ENCODE measurements at places on chromosomes 11 and 22.

GRCh38 chr11:130434521-130435223 is 6.3 kb upstream of the ADAMTS8 start:
- peak; percentile 78 for DNase-seq

DNA sequence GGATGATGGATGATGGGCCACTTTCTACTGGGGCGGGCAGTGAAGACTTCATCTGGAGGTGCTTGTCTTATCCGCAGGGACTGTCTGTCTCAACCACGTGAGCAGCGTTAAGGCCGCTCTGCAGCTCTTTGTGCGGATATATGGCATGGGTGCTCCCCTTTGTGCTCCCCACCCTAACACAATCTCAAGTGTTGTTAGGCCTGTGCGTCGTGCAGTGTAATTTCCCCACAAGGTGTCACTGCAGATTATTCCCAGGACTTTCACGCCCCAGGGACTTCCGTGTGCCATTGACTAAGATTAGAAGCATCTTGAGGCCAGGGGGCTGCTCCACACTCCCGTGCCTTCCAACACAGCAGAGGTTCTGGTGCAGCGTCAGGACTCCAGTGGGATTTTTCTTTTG is 65.3 kb downstream of the TBC1D22A start:
- DNase-seq = no peak

DNA sequence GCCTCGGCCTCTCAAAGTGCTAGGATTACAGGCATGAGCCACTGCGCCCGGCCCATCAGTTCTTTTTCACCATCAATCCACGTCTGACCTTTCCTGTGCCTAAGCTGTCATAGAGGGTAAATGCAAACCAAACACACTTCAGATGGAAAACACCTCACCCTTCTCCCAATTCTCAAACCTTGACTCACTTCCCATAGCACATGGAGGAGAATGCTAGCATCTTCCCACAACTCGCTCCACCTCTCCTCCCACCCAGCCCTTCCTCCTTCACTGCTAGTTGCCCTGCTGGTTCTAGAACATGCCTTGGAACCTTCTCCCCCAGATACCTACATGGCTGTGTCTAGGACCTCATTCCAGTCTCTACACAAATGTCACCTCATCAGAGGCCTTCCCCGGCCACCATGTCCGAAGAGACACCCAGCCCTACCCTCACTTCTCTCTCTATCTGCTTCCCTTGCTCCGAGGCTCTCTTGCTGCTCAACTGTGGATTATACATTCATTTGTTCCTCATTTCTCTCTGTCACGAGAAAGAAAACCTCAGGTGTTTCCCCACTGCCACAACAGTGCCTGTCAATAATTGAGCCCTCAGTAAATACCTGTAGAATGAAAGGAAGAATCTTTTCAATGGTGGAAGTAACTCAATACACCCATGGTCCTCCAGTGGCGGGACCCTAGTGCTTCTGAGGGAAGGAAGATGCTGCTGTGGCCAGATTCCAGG is 21.3 kb upstream of the NCF4 start:
- DNase-seq = no peak

DNA sequence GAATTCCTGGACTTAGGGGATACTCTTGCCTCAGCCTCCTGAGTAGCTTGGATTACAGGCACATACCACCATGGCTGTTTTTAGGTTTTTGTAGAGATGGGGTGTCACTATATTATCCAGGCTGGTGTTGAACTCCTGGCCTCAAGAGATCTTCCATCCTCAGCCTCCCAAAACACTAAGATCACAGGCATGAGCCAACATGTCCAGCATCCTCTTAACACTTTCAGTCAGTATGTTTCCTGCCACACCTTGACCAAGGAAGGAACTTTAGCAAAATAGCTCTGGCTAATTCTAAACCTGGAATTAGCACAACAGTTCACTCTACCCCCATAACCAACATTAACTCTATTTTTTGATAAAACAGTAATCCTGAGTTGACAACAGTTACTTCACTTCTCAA is 27.2 kb upstream of the DNAJB7 start:
- DNase-seq = no peak

DNA sequence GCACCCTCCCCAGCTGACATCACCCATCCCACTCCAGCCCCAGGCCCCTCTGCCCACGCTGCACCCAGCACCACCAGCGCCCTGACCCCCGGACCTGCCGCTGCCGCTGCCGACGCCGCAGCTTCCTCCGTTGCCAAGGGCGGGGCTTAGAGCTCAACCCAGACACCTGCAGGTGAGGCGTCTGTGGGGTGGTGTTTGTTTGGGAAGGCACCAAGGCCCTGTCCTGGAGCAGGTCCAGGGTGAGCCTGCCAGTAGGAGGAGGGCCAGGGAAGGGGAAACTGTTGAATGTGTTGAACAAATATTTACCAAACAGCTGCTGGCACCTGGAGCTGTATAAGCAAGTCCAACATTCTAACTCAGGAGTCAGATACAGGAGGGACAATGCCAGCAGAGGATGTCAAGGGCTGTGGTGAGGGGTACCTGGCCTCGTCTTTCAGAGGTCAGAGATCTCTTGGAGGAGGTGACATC is 3.1 kb downstream of the VEGFB start:
- DNase-seq = no peak

GRCh38 chr11:73629907-73630306 is 16.5 kb upstream of the PLEKHB1 start:
- DNase-seq = no peak

DNA sequence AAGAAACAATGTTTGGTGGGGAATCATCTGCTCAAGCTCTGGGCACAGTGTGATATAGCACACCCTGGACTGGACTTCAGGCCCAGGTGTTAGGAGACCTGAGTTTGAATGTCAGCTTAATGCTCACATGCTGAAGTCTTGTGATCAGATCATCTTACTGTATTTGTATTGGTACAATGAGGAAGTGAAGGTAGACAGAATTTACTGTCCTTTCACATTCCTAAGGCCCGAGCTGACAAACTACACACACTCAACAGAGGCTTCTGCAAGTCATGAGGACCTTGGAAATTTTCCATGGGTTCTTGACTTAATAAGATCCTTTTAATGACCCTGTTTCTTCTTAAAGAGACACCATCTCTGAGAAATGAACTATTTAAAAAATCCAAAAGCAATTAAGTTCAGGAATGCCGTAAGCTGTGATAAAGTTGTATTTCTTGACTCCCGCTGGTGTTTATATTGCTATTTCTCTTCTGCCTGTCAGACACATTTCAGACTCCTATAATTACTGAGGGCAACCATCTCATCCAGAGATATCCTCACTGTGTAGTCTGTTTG is 802.0 kb downstream of the DLG2 start:
- no peak for DNase-seq

DNA sequence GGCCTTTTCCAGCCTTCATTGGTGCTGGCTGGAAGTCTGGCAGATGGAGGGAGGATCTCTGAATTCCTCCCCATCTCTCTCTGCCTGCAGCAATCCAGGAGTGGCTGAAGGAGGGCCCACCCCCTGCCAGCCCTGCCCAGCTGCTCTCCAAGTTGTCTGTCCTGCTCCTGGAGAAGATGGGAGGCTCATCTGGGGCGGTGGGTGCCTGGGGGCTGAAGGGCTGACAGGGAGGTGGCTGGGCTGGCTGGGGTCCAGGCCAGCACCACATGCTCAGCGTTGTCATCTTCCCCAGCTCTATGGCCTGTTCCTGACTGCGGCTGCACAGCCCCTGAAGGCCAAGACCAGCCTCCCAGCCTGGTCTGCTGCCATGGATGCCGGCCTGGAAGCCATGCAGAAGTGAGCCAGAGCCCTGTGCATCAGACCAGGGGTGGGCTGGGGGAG is 12.2 kb downstream of the TKFC start:
- no peak for DNase-seq

- DNase-seq = no peak
These were observed 46.9 kb downstream of the MSANTD4 start for GRCh38 chr11:105975128-105975527.

- DNase-seq = no peak
These were observed 40.6 kb downstream of the RAB30 start for GRCh38 chr11:83031127-83031526.

DNA sequence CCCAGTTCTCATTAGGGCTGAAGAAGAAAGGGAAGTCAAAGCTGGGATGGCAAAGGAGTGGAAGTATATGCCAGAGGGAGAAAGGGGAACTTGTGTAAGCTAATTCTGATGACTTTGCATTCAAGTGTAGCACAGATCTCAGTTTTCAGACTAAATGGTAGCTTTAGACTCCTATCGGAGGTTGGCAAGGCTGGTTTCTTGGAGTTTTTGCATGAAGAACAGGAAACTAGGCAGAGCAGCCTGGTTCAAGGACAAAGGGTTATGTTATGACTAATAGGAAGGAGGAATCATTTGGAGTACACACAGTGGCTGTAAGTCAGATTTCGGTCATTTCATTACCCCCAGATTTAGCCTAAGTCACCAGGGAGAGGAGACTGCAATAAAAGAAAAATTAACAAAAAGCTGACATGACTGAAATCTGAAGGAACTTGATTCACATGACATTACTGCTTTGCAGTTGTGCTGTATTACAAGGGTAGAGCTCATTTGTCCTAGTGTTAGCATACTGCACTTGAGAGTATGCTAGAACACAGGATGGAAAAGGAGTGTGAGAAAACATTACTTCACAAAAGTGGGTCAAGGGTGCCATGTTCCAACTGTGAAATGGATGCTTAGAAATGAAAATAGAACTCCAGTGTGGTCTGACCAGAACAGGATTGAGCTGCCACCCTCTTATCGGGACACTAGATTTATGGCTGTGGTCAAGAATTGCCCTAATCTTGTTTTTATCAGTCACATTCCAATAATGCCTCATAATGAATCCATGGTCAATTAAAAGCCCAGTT is 23.6 kb downstream of the ADM start:
- peak; percentile 50 for DNase-seq

- DNase-seq = no peak
These were observed 86.9 kb upstream of the NNMT start for GRCh38 chr11:114209343-114209742.

- no peak for DNase-seq
These were observed 108.9 kb downstream of the CD44 start for GRCh38 chr11:35247863-35248262.

- no peak for DNase-seq
These were observed 855 bp upstream of the MS4A5 start for GRCh38 chr11:60428517-60428916.

GRCh38 chr11:74519710-74520109 is 26.2 kb upstream of the LIPT2 start:
- DNase-seq = no peak
